ENCODE measurements at places on chromosomes 3 and 15.

DNA sequence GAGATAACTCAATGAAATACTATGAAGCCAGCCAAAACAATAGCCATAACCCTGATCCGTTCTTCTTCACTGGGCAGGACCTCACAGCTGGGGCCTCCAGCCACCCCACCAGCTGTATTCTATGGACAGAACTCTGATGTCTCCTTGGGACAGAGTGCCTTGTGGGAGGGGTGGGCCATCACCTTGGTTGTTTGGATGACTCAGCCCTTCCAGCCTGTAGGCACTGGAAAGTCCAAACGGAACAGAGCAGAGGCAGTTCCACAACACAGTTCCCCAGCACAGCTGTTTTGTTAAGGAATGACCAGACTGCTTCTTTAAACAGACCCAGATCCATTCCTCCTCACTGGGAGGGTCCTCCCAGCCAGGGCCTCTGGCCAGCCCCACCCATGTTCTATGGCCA lies 31.9 kb upstream of the ZBED2 start:
- no peak for DNase-seq

- no peak for DNase-seq
Measured at GRCh38 chr15:69398491-69398891, 15.7 kb upstream of the KIF23 start.

GRCh38 chr3:172622916-172623700 lies 87.8 kb downstream of the NCEH1 start:
- no peak for DNase-seq

- no peak for DNase-seq
Measured at GRCh38 chr3:109926376-109926775, 589.0 kb upstream of the DPPA4 start.

DNA sequence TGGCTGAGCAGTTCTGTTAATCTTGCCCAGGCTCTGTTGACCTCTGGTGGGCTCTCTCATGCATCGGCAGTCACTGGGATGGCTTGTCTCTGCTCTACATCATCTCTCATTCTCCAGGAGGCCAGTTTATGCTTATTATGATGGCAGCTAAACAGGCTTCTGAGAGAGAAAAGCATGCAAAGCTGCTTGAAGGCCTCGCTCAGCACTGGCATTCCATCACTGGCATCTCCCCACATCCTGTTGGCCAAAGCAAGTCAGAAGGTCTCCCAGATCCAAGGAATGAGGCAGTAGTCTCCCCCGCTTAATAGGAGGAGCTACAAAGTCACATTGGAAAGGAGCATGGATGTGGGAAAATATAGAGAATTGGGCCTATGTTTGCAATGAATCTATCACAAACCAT lies 212.6 kb downstream of the ZNF621 start:
- no peak for DNase-seq

DNA sequence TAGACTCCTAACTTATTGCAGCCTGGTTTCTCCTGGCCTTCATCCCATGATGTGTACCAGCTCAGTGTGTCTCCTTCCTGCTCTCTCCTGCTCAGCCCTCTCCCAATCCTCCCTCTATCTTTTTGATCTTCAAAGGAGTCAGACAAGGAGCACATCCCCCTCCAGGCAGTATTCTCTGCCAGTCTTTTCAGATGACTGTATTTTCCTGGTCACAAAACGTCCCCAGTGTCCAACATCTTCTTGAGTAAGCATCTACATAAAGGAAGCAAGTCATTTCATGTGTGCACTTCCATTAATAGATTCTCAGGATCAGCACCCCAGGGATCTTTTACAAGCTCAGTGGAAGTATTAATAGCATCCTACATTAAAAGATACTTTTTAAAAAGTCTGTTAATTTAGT lies 148.9 kb upstream of the THBS1 start:
- DNase-seq: no peak

DNA sequence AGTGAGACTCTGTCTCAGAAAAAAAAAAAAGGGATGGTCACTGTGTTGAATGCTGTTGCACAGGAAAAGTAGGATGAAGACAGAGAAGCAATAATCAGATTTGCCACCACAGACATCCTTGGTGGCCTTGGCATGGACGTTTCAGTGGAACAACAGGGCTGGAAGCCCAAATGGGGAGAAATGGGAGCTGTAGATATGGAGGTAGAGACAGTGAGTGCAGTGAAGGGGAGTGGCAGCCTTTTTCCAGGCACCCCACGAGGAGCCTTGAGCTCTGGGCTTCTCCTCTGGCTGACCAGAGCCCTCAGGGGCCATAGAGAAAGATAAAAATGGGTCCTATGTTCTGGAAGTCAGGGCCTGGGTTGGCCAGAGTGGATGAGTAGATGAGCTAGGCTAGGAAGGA lies 12.3 kb upstream of the DOCK3 start:
- DNase-seq: no peak

DNA sequence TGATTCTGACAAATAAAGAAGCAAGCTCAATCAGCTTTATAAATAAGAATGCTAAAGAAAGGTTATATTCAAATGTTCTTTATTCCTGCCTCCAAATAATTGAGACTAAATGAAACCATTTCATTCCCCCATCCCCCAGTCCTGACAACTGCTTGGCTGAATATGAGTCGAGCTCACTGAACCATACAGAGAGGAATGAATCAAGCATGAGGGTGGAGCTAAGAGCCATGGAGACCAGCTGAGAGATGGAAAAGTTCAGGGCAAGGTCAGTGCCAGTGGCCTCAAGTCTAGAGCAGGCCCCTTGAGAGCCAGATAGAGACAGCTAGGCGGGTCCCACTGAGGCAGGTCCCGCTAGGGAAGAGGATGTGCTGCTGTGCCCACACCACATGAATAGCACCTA lies 188.7 kb upstream of the EIF1B start:
- DNase-seq: no peak

- no peak for DNase-seq
Measured at GRCh38 chr15:33152502-33153109, 41.9 kb downstream of the FMN1 start.

GRCh38 chr3:40143283-40144090 lies 166.0 kb upstream of the EIF1B start:
- no peak for DNase-seq

DNA sequence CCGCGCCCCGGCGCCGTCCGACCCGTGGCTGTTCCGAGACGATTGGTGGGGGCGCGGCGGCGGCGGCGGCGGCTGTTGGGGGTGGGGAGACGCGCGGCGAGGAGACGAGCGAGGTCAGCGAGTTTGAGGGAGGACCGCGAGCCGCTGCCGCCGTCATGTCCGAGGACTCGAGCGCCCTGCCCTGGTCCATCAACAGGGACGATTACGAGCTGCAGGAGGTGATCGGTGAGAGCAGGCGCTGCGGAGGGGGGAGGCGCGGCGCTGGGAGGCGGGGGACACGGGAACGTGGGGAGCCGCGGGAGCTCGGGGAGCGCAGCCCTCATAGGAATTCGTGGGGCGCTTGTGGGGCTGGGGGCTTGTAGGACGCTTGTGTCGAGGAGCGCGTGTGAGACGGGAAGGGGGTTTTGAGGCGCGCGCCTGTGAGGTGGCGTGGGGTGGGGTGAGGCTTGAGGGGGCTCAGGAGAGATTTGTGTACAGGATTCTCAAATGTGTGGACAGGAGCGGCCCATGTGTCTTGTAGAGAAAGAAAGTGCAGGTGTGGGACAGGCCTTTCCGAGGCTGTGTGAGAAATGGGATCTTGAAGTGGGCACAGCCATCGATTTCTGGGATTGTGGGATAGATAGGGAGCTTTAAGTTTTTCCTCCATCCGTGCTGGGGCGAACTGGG lies 518 bp downstream of the OXSR1 start:
- DNase-seq: no peak

DNA sequence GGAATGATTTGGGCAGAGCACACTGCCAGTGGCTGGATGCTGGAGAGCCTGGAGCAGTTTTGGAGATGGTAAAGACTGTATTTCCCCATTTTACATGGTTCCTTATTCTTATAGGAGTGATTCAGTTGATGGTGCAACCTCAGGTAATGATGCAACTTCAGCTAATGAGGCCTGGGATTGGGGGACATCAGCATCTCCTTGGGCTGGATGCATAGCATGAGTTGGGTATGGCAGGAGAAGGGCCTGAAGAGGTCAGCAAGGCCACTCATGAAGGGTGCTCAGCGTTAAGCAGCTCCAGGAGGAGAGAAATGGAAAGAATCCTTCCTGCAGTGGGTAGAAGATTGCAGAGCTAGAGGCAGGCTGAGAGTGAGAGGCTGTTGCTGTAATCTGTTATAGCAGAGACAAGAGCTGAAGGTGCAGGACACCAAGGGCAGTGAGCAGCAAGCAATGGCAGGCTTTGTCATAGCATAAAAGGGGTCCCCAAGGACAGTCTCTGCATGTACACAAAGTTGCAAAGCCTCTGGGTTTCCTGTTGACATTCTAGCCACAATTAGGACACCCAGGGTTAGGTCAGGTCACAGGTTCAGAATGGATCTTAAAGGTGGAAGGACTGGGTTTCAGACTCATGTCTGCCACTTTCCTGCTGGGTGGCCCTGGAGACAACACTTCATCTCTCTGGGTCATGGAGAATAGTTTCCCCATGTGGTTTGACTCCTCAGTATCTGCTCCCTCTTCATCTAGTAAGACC lies 29.5 kb upstream of the SNRK start:
- no peak for DNase-seq

- DNase-seq: no peak
Measured at GRCh38 chr3:66037330-66037985, 1.3 kb downstream of the MAGI1 start.

DNA sequence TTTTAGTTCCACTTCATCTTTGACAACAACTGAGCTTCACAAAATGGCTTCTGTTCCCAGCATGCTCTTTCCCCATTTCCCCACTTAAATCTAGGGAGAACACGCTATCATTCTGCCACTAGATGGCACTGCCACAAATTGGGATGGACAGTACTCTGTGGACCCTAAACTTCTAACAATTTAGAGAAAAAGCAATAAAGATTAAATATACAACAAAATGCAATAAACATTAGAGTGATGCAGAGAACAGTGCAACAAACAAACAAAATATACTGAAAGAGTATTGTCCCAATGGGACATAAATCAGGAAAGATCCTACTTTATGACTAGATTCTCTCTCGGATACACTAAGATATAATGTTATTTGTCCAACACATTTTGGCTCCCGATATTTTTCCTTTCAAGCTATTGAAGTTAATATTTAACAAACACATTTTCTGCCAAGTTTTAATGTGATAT lies 169.7 kb upstream of the TMCO5A start:
- no peak for DNase-seq

DNA sequence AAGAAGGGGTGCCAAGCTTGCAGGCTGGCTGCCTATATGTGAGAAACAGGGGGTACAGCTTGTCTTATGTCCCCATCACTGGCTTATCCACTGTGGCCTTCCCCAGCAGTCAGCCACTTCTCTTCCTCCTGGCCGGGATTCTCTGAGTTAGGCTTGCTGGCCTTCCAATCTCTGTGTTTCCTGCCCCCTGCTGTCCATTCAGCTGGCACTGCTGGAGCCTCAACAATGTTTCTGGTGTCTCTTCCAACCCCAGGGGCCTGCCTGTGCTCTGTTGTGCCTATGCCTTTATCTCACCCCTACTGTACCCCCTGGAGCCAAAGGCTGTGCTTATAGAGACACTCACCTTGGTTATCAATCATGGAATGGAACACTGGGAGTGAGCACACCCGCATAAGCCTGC lies 36.5 kb downstream of the ANAPC13 start:
- no peak for DNase-seq

GRCh38 chr3:53570081-53570480 lies 75.7 kb downstream of the CACNA1D start:
- no peak for DNase-seq

- DNase-seq: no peak
Measured at GRCh38 chr3:178036451-178037144, 499.6 kb upstream of the KCNMB2 start.

- DNase-seq: no peak
Measured at GRCh38 chr15:46410705-46411104, 775.9 kb downstream of the SQOR start.

- no peak for DNase-seq
Measured at GRCh38 chr15:38438031-38438986, 15.6 kb upstream of the FAM98B start.

- DNase-seq: no peak
Measured at GRCh38 chr3:146161663-146162002, 649 bp upstream of the PLOD2 start.

DNA sequence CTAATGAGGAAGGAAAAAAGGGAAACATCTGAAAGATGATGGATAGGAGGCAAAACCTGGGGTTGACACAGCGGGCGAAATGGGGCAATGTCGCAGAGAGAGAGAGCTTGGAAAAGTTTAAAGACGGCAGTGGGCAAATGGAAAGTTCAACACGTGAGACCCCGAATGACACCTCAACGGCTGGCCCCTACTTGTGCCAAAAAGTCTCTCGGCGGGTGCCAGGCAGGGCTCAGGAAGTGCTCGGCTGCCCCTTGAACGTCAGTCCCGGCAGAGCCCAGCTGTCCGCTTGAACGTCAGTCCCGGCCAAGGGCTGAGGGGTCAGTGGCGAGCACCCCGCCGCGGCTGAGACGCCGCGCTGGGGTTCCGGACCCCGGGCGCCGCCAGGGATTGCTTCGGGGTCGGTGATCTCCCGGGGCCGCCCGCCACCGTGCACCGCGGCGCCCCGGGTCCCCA lies 658 bp downstream of the EOGT start:
- no peak for DNase-seq

GRCh38 chr15:79593119-79593869 lies 161.2 kb downstream of the MINAR1 start:
- no peak for DNase-seq

DNA sequence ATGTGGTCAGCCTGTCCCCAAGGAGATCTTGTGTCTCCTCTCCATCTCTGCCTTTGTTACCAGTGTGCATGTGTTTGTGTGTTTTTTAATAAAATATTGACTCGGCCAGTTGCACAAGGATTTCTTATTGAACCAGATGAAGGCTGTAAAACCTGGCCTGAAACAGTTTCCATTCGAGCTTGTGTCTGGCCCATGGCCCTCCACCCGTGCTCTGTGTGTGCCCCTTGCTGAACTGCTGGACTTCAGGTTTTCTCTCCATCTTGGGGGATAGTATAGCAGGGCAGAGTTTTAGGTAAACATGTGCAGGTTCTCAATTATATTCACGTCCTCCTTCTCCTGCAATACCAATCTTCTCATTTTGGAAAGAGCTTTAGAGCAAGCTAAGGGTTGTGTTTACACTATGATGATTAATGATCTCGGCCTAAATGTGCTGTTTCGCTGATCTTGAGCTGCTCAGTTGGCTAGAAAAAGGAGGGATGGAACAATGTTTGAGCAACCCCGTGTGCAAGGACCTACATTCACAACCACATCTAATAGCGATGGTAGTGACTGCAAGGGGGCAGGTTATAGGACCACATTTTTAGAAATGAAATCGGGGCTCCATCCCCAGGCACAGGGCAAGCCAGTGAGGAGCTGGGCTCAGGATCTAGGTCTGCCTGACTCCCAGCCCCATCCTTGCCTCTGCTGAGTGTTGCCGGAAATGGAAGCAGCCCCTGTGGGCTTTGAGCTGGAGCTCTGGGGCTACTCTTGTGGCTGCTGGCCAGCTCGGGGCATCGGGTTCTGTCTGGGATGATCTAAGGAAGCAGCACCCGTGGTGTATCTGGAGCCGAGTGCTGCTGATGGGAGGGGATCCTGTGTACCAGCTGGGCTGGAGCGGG lies 47.7 kb downstream of the CMTM6 start:
- DNase-seq: no peak

DNA sequence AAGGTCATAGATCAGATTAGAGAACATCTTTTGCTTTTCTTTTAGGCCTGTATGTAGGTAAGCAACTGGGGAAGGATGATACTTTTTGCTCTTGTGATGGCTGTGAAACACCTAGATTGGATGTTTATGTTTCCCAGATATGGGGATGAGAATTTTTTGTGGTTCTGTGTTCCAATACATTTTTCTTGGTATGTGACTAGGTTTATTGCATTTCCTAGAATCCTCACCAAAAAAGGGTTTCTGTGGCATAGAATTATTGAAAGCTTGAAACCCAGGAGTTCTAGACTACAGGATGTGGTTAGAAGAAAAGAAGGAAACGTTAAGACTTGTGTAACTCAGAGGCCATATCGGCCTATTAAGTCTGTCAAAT lies 25.8 kb downstream of the OXNAD1 start:
- DNase-seq: no peak
